CD4-positive, alpha-beta T cell treated with Interleukin-2 at 100 ng/mL for 4 hours (primary cell): ENCODE measurements at places on chromosomes 6 and 20.

DNA sequence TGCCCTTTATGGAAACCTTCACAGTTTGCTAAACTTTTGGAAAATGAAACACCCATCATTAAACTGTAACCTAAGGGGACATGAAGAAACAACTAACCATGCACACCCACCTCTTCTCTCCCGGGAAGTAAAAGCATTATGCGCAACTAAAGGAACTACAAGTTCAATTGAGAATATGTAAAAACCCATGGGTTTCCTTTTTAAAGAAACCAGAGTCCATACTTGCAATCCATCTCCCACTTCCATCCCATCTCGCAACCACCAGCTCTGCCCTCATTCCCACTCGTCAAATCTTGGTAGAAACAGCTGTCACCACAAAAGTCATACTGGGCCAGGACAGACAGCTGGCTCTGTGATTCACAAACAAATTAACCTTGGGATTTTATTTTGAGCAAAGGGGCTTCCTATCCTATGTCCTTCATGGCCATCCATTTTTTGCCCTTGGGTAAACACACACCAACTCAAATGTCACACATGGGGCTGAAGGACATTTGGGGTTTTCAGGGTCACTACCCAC lies 81.5 kb downstream of the HAO1 start:
- DNase-seq, result no peak

DNA sequence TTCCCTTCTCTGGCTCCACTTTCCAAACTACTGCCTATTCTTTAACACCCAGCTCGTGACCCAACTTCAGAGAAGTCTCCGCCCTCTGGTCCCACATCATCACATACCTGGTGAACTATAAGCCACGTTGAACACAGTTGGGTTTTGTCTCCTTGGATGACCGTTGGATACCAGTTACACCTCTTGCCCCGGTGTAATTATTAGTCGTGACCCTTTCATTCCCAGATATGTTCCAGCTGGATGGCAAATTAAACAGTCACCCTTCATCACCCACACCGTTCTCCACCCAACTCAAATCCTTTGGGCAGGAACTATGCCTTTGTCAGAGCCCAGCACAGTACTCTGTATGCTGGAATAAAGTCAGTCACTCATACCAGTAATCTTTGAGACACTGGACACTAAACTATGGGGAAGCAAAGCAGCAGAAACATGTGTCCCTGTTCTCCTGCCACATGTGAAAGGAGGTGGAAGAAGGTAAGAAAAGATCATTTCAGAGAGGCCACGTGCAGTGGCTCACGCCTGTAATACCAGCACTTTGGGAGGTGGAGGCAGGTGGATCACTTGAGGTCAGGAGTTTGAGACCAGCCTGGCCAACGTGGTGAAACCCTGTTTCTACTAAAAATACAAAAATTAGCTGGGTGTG lies 22.5 kb downstream of the PLAGL2 start:
- no peak for DNase-seq

- DNase-seq, result no peak
Measured at GRCh38 chr6:156107624-156108101, 652.0 kb upstream of the NOX3 start.

- no peak for DNase-seq
Measured at GRCh38 chr20:37868851-37869333, 34.0 kb upstream of the VSTM2L start.

DNA sequence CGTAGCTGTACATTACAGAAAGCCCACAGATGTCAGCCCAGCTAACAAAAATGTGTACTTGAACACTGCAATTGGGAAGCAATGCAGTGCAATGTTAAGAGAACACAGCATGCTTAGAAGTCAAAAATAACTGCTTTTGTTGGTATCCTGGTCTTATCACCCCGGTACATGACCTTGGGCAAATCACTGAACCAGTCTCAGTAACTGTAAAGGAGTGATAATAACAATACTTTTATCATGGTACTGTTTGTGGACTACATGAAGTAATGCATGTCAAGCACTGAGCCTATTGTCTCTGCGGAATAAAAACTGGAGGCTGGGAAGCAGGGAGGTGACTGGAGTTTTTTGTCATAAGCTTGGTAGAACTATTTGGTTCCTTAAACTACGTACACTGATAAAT lies 44.7 kb upstream of the SPDEF start:
- no peak for DNase-seq

- DNase-seq, result no peak
Measured at GRCh38 chr6:43389730-43390295, 20.4 kb upstream of the ZNF318 start.

DNA sequence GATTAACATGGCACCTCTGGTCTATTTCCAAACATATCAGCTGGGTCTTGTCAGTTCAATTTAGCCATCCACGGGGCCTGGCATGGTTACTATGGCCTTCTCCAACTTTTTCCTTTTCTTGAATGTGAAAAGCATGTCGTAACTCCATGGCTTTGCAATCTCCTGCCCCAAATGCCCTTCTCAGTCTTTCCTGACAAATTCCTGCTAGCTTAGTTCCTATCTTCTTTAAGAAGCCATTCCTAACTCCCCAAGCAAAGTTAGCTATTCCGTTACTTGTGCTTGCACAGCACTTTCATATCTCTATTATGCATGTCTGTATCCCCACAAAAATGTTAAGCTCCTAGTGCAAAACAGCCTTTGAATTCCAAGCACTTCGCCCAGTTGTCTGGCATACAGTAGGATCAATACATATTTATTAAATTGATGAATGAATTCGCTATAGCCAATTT lies 105.6 kb downstream of the AIG1 start:
- DNase-seq, result no peak

- no peak for DNase-seq
Measured at GRCh38 chr20:34525709-34526416, 9.6 kb downstream of the DYNLRB1 start.

GRCh38 chr6:166382933-166383801 lies at the start of gene MPC1:
MPC1 (minus strand) TSS chr6:166382940; CDS start chr6:166382876, 64 bp downstream.
- peak; percentile 94 for DNase-seq

DNA sequence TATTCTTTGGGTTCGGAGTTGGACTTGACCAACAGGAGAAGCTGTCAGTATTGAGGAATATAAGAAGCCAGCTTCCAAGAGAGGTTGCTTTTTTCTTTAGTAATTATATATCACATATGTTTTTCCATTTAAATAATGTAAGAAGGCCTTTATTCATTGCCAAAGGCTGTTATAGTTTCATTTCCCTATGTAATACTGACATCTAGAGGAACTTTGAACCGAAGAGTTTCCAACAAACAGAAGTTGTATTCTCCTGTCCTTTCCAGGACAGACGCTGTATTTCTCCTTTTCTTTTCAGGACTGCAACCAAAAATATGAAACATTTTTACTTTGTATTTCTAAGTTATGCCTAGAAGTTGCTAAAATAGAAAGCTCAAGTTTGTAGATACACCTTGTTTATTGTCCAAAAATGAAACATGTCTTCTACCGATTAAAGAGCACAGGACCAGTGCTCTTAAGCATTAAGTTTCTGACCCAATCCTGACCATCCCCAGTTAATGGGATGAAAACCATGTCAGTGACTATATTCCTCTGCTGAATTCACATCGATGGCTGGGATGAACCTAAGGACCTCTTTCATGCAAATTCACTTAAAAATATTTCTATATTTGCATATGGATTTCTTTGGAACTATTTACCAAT lies 55.1 kb downstream of the MYLK4 start:
- DNase-seq, result no peak

- no peak for DNase-seq
Measured at GRCh38 chr20:17443131-17443858, 87.9 kb downstream of the BFSP1 start.

DNA sequence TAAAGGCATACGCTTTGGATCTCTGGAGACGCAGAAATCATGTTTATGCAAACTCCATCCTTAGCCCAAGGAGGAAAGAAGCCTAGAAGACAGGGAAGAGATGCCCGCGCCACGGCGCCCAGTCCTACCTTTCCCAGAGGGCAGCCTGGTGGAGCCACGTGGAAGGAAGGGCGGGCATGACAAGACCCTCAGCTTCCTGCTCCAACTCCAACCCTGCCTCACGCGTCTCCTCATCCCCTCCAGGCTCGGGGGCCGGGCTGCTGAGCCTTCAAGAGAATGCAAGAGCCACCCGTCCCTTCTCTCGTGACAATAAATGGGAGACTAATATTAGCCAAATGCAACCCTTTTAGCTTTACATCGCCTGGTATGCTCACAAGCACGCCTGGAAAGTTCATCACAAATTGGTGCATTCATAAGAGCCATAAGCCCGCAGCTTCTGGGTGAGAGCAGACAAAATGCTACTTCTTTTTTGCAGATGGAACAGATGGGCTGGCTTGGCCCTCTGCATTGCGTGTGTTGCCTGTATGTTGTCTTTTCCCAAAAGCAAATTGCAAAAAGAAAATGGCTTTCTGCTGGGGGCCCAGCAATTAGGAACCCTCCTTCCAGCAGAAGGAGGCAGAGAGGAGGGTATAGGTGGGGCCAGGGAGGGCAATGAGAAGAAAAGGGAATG lies 8.2 kb upstream of the NTSR1 start:
- no peak for DNase-seq

DNA sequence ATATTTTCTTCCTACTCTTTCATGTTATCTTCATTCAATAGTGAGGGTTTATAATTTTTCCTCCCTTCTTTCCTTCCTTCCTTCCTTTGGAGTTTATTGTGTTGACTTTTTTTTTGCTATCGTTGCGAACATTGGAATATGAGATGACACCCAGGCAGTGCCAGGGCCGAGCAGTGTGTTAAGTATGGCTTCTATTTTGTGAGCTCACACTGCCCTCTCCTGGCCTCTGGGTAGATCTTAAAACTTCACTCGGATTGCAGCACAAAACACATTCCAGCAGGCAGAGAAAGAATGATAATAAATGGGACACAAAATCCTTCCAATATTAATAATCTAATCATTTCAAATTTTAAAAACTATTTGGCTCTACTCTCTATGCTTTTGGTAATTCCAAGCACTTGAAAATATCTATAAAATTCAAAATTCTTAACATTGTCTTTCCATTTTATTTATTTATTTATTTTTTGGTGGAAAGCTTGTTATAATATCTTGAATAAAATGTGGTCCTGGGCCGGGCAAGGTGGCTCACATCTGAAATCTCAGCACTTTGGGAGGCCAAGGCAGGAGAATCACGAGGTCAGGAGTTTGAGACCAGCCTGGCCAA lies 147.4 kb upstream of the OLIG3 start:
- peak; percentile 74 for DNase-seq

- no peak for DNase-seq
Measured at GRCh38 chr6:100905067-100905466, 23.9 kb upstream of the ASCC3 start.

GRCh38 chr20:57281900-57282299 lies 15.5 kb upstream of the BMP7 start:
- no peak for DNase-seq

- DNase-seq, result no peak
Measured at GRCh38 chr6:36122495-36123269, 7.6 kb upstream of the MAPK13 start.

DNA sequence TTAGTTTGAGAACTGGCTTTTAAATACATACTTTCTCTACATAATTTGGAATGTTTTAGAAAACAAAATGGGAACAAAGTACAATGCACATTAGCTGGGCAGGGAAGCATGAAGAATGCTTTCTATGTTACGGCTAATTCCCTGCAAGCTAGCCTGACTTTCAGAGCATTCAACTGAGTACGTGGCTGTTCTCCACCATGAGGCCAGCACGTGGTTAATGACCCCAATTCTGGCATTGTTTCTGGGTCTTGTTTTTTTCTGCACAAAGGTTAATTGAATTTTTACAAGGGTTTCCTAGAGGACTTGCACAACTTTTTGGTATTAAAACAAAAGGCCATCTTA lies 208.6 kb upstream of the AGPAT4 start:
- DNase-seq, result no peak

- no peak for DNase-seq
Measured at GRCh38 chr6:109450801-109451200, 4.8 kb downstream of the MICAL1 start.

DNA sequence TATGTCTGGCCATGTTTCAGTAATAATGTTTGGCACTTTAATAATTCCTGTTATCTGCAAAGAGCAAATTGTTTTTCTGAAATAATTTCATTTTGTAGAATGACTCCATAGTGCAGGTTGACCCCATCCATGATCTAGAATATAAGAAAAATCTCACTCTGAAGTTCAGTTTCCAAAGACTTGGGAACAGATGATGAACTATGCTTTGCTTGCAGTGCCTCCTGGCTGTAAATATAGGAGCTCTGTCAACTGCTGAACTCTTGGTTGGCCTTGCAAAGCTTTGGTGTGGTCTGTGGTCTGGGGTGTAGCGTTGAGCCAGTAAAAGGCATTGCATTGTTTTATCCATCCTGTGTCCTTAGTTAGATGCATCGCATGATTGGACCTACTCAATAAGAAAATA lies 104.0 kb downstream of the PLCB4 start:
- no peak for DNase-seq

DNA sequence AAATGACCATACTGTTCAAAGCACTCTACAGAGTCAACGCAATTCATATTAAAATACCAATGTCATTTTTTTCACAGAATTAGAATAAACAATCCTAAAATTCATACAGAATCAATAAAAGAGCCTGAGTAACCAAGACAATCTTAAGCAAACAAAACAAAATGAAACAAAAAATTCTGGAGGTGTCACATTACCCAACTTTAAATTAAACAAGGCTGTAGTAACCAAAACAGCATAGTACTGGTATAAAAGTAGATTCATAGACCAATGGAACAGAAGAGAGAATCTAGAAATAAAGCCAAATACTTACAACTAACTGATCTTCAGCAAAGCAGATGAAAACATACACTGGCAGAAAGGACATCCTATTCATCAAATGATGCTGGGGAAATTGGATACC lies 346.9 kb upstream of the JAG1 start:
- DNase-seq, result no peak

GRCh38 chr6:44120692-44121443 lies 6.4 kb downstream of the MRPL14 start:
- no peak for DNase-seq

DNA sequence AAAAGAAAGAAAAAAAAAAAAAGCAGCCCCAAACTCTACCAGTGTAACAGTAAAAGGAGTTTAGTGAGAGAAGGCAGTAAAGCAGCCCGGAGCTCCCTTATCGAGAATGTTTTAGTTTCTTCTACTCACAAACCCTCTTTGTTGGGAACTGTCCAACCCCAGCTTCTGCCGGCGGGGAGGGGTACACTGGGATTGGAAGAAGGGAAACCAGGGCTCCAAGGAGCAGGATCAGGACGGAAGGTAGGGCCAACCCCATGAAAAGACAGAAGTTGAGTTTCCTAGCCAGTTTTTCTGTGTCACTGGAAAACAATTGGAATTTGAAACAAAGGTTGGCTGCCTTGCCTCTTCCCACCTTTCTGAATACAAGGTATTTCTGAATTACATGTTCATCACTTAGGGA lies 66.0 kb downstream of the KIZ start:
- no peak for DNase-seq

DNA sequence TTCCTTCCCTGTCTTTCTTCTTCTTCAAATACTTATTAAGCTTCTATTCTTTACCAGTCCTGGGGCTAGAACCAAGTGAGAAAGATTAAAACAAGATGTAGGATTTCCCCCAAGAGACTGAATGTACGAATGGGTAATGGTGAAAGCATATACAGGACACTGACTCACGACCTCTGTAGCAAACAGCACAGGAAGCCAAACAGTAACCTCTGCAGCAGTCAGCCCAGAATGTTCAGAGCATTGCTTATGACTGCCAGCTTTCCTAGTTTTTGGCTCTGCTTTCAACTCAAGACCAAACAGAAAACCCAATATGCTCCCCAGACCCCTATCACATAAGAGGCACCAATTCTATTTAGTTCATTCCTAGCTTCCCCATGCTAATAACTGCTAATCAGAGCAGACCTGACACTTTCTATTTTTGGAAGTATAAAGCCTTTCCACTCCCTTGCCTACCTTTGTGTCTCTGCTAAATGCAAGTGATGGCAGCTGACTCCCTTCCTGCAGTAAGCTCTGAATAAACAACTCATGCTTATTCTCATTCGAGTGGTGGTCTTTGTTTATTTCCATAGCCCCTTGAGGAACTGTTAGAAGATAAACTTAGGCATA lies 690.6 kb downstream of the EPM2A start:
- no peak for DNase-seq
